ENCODE measurements at places on chromosomes 4 and X. TPM values are rescaled to one million over a fixed set of nuclear protein-coding genes. Genes with fewer than 3 reads are reported as not detected.

- H3K27ac ChIP-seq = no peak overlapping the region
- H3K4me3 ChIP-seq = no peak overlapping the region
Measured at GRCh38 chr4:182578402-182578801, 335.2 kb downstream of the TENM3 start.

- no peaks in the 10 kb centered on the region for H3K36me3 ChIP-seq
- peak; percentile 20 for DNase-seq
- no peak overlapping the region for H3K27ac ChIP-seq
Measured at GRCh38 chrX:14032406-14032805, 2.7 kb upstream of the GEMIN8 start.

- no peak overlapping the region for H3K27ac ChIP-seq
- no peaks in the 10 kb centered on the region for H3K36me3 ChIP-seq
- no peak overlapping the region for H3K4me3 ChIP-seq
- H3K4me1 ChIP-seq = no peaks in the 10 kb centered on the region
- no peaks in the 10 kb centered on the region for H3K27me3 ChIP-seq
Measured at GRCh38 chrX:140274811-140275525, 229.9 kb downstream of the SOX3 start.

The TSPAN7 gene
- not detected for total RNA-seq

- H3K27me3 ChIP-seq = no peaks in the 10 kb centered on the region
- no peak overlapping the region for H3K27ac ChIP-seq
- no peaks in the 10 kb centered on the region for H3K36me3 ChIP-seq
- DNase-seq = no peak
Measured at GRCh38 chrX:108216405-108216804, 124.8 kb downstream of the ATG4A start.

DNA sequence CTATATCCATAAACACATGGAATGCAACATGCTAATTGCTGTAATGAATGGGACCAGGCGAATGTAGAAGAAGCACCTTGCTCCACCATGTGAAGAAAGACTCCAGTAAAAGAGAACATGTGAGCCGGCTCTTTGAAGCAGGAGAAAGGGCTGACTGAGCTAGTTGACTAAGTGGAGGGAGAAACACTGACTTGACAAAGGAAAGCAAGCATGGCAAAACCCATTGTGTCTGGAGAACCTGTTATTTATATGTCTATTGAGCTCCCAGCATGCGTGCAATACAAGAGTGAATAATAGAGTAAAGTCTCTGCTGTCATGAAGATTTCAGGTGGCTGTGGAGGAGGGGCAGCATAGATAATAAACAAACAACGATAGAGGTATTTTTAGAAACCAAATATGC is 559.9 kb downstream of the RAB28 start:
- no peak overlapping the region for H3K27ac ChIP-seq
- H3K4me3 ChIP-seq = no peak overlapping the region

The GLRB gene
- total RNA-seq = not detected

DNA sequence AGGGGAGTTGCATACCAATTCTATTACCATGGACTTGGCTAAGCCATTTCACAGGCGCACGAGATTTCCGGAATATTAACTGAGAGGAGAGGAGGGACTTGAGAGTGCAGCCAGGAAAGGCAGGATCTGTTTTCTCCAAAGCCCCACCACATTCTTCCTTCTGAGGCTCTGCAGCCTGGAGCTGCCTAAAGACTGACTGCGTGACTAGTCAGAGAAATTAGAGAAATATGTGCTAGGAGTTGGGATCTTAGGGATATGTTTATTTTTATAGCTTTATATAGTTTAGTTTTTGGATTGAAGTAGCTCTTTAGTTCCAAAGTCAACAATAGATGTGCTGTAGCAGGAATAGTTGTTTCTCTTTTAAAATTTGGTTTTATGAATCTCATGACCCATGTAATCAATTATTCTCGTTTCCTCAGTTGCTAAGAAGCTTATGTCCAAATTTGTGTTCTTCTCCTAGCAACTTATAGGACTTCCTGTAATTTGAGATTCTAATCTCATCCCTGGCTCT is 300.1 kb upstream of the DDX53 start:
- H3K4me1 ChIP-seq = no peaks in the 10 kb centered on the region
- no peak for DNase-seq
- H3K27me3 ChIP-seq = no peaks in the 10 kb centered on the region
- H3K36me3 ChIP-seq = no peaks in the 10 kb centered on the region
- no peak overlapping the region for H3K4me3 ChIP-seq
- no peak overlapping the region for H3K27ac ChIP-seq

- no peaks in the 10 kb centered on the region for H3K4me1 ChIP-seq
- no peaks in the 10 kb centered on the region for H3K27me3 ChIP-seq
- H3K36me3 ChIP-seq = no peaks in the 10 kb centered on the region
Measured at GRCh38 chr4:78297116-78297800, 240.1 kb downstream of the FRAS1 start.

DNA sequence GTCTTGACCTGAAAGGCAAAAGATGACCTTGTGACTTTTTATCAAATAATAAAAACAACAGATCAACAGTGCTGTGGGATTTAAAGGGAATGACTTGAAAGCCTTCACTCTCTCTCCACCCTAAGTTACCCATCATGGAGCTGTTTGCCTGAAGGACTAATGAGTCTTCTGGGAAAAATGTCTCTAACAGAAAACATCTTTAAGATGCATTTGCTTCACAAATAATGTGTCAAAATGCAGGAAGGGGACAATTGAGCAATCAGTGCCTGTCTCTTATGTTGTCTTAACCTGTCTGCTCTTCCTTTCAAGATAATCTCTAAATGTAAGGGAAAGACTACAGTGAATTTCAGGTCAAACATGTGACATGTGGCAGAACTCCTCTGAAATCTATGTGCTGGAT is 766.6 kb downstream of the PDHA2 start:
- no peak overlapping the region for H3K4me3 ChIP-seq
- DNase-seq = no peak
- H3K27ac ChIP-seq = no peak overlapping the region
- no peaks in the 10 kb centered on the region for H3K4me1 ChIP-seq
- H3K36me3 ChIP-seq = no peaks in the 10 kb centered on the region

The CT45A1 gene
- not detected for total RNA-seq

DNA sequence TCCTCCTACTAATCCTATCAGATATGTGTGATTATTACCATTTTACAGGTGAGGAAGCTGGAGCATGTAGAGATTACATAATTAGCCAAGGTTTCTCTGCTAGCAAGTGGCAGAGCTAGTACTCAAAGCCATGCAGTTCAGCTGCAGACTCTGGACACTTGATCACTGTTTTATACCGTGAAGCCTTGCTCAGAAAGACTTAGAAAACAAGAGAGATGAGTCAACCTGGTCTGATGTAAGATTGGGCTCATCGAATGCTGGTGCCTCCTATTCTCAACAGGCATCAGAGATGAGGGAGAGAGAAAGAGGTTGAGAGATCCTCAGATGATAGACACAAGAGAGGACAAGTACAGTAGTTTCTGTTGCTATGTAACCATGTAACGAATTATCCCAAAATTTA is 19.0 kb upstream of the PDE5A start:
- H3K36me3 ChIP-seq = no peaks in the 10 kb centered on the region
- H3K4me3 ChIP-seq = no peak overlapping the region
- H3K4me1 ChIP-seq = no peaks in the 10 kb centered on the region
- no peak overlapping the region for H3K27ac ChIP-seq

- no peak overlapping the region for H3K27ac ChIP-seq
- DNase-seq = no peak
- H3K27me3 ChIP-seq = no peaks in the 10 kb centered on the region
- H3K36me3 ChIP-seq = no peaks in the 10 kb centered on the region
- no peak overlapping the region for H3K4me3 ChIP-seq
Measured at GRCh38 chr4:107893171-107894137, 37.9 kb upstream of the CYP2U1 start.

The UCP1 gene
- not detected for total RNA-seq

DNA sequence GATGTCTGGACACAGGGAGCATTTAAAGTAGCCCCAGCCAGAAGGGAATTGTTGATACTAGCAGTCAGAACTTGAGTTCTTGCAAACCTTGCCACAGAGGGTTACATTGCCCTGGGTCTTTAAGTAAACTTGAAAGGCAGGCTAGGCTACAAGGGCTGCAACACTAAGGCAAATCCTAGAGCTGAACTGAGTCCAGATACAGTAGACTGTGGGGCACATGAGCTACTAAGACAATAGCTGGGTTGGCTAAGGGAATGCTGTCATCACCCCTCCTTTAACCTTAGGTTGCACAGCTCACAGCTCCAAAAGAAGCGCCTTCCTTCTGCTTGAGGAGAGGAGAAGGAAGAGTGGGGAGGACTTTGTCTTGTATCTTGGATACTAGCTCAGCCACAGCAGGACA is 35.6 kb downstream of the SH3BGRL start:
- H3K27me3 ChIP-seq = no peaks in the 10 kb centered on the region
- H3K4me3 ChIP-seq = no peak overlapping the region
- H3K36me3 ChIP-seq = peaks cover 2% of the 10 kb centered on the region
- no peaks in the 10 kb centered on the region for H3K4me1 ChIP-seq
- no peak for DNase-seq

The SAT1 gene
- total RNA-seq = 667 TPM

GRCh38 chr4:54999003-54999402 is 126.4 kb downstream of the KDR start:
- no peaks in the 10 kb centered on the region for H3K36me3 ChIP-seq
- no peak overlapping the region for H3K27ac ChIP-seq
- no peaks in the 10 kb centered on the region for H3K27me3 ChIP-seq
- no peaks in the 10 kb centered on the region for H3K4me1 ChIP-seq
- no peak for DNase-seq

The CPXCR1 gene
- not detected for total RNA-seq

DNA sequence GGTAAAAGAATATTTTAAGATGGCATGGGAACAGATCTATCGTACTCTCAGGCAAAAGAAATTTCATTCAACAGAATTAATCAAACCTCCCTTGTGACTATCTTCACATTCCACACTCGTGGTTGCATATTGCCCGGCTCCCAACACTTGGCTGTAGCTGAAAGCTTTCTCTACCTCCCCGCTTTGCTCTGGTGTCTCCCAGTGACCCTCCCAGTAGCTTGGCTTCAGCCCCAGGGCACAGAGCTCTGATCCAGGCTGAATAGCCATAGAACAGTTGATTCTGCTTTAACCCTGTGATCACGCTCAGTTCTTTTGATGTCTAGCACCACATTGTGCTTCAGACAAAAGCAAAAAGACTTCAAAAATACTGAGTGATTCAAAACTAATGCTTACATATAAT is 24.6 kb downstream of the SLC7A11 start:
- DNase-seq = no peak
- H3K4me3 ChIP-seq = no peak overlapping the region
- no peaks in the 10 kb centered on the region for H3K4me1 ChIP-seq
- no peaks in the 10 kb centered on the region for H3K36me3 ChIP-seq

- peaks cover 15% of the 10 kb centered on the region for H3K4me1 ChIP-seq
- no peaks in the 10 kb centered on the region for H3K36me3 ChIP-seq
- peak overlapping the region; percentile 64 for H3K4me3 ChIP-seq
- no peaks in the 10 kb centered on the region for H3K27me3 ChIP-seq
- peak; percentile 81 for DNase-seq
Measured at GRCh38 chr4:139177869-139178619, 1.0 kb upstream of the ELF2 start.

The DCHS2 gene
- not detected for total RNA-seq

- DNase-seq = no peak
- H3K4me3 ChIP-seq = no peak overlapping the region
- H3K27ac ChIP-seq = no peak overlapping the region
- H3K4me1 ChIP-seq = no peaks in the 10 kb centered on the region
- no peaks in the 10 kb centered on the region for H3K27me3 ChIP-seq
Measured at GRCh38 chr4:66855956-66856355, 689.3 kb downstream of the CENPC start.

DNA sequence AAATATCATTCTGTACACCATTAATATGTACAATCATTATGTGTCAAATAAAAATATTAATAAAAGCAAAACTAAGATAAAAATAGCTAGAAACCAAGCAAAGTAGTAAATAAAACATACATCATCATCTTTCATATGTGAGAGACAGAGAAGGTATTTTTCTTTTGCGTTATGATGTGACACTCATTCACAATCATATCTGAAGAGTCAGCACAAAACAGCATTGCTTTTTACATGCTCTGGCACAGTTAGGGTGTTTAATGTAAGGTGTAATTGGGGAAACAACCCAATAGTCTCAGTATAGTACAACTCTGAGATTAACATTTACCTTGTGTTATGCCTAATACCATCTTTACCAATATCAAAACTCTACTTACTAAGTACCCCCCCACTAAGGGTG is 376.6 kb downstream of the TMA16 start:
- H3K27ac ChIP-seq = no peak overlapping the region
- H3K4me3 ChIP-seq = no peak overlapping the region
- H3K4me1 ChIP-seq = no peaks in the 10 kb centered on the region
- no peaks in the 10 kb centered on the region for H3K27me3 ChIP-seq
- no peaks in the 10 kb centered on the region for H3K36me3 ChIP-seq
- DNase-seq = no peak

The CLCN5 gene
- 4.0 TPM for total RNA-seq

DNA sequence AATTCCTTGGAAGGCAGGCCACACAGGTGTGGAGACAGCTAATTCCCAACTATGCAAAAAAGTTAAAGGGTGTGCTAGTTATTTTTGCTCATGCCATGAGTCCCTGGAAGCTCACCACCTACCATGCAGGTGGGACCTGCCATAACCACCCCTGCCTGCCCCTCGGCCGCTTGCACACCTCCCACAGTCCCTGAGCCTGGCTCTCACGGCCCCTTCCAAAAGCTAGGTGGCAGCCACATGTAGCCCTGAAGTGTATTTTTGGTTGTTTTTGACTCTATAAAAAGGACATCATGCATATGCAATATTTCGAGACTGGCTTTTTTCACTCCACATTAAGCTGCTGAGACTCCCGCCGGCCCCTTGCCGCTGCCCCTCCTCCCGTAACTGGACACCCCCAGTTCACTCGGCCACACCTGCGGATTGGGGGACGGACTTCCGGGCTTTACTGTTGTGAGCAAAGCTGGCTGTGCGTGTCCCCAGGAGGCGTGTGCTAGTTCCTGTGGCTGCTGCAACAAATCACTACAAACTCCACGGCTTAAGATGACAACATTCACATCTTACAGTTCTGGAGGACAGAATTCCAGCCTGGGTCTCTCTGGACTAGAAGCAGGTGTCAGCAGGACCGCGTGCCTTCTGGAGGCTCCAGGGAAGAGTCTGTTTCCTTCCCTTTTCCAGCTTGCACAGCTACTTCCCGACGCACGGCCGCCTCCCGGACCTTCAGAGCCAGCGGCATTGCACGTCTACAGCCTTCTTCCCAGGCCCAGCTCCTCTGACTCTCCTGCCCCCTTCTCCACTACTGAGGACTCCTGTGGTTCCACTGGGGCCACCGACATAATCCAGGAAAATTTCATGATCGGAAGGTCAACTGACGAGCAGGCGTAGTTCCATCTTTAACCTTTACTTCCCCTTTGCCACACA is 24.8 kb downstream of the ZFYVE28 start:
- no peak for DNase-seq
- no peaks in the 10 kb centered on the region for H3K27me3 ChIP-seq
- no peak overlapping the region for H3K4me3 ChIP-seq
- no peak overlapping the region for H3K27ac ChIP-seq
- peaks cover 49% of the 10 kb centered on the region for H3K4me1 ChIP-seq

- H3K4me1 ChIP-seq = no peaks in the 10 kb centered on the region
- no peaks in the 10 kb centered on the region for H3K27me3 ChIP-seq
- DNase-seq = no peak
- H3K36me3 ChIP-seq = no peaks in the 10 kb centered on the region
- H3K27ac ChIP-seq = no peak overlapping the region
Measured at GRCh38 chrX:148534291-148534690, 33.9 kb downstream of the AFF2 start.

GRCh38 chr4:170089668-170090351 is at the start of gene AADAT:
AADAT (minus strand) TSS chr4:170089956; CDS start chr4:170089690, 266 bp downstream.
- DNase-seq = no peak
- H3K4me3 ChIP-seq = peak within 1 kb of the TSS; percentile 16
- H3K27me3 ChIP-seq = peaks cover 14% of the 10 kb centered on the region
- peaks cover 23% of the 10 kb centered on the region for H3K4me1 ChIP-seq

- peaks cover 3% of the 10 kb centered on the region for H3K27me3 ChIP-seq
- H3K36me3 ChIP-seq = no peaks in the 10 kb centered on the region
- no peaks in the 10 kb centered on the region for H3K4me1 ChIP-seq
Measured at GRCh38 chr4:186169333-186169944, 21.9 kb upstream of the CYP4V2 start.

The IL1RAPL1 gene
- not detected for total RNA-seq

The MAGEC3 gene
- total RNA-seq = not detected
